NCI-H1092 treated with DMSO at 0.1 percent for 48 hours (cell line): ENCODE measurements at places on chromosomes 16 and 17.

DNA sequence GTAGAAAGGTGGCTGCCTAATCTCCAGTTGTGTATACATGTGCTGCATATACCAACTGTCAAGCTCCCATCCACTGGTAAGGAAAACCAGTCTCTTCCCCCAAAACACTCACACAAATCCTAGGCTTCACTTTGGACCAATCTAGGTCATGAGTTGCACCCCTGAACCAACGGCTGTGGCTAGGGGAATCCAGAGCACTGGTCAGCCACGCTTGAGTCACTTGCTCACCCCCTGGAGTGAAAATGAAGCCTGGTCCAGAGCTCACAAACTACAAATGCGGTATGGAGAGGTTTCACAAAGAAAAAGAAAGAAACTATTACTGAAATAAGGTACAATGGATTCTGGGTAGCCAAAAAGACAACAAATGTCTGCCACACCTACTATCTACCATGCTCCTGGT lies 66.1 kb upstream of the NLK start:
- no peak for DNase-seq

DNA sequence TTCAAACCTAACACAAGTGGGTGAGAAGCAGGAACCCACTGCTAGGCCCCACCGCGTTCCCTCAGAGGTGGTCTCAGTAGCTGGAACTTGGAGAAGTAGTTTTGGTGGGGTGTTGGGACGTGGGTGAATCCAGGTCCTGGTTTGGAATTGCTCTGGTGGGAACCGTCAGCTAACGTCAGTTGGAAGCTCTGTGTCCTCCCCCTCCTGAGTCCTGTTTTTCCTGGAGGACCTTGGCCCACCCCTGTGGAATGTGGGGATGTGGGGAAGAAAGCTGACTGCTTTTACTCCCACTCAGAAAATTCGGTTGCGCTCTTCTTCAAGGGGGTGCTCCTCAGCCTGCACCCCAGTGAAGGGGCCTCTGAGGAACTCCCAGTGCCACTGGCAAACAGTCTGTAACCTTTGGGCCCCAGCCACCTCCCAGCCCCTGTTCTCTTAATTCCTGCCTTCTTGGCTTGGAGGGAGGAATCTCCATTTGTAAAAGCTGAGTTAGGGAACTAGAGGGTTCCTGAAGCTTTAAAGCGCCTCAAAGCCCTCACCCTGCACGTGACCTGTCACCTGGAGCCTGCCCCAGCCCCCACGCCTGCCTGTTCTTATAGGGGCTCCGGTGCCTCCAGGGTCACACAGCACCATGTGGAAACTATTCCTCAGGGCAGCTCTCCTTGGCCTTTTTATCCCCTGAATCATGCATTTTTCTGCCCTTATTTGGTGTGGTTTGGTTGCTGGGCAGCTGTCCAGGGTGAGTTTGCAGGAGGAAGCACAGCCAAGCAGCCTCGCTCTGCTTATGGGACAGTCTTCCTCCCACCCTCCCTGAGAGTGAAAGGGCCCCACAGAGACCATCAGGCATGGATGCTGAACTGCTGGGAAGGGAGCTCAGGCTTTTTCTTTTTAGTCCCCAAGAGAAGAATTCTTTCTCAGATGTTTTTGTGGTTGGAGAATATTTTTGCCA lies 16.2 kb upstream of the NAGLU start:
- no peak for DNase-seq

DNA sequence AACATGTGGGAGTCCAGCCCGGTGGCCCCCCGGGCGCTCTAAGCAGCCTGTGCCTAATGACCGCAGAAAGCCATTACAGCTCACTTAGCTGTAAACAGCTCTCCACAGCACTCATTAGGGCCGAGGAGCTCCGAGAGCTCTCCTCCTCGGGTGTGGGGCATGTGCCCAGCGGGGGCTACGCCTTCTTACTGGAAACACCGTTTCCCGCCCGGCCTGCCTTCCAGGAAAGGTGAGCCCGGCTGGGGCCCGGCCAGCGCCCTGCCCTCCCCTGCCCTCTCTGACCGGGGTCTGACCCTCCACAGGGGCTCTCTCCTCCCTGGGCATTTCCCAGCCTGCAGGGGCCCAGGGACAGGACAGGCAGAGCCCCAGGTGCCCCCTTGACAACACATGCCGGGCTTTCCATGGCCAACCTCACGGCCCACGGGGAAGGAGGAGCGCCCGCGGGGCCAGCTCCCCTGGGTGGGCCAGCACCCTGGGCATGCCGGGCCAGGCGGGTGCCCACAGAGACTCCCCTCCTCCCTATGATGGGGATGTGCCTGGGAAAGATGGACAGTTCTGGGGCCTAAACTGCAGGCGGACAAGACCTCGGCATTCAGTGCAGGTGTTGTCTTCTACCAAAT lies 72.6 kb downstream of the SDK2 start:
- DNase-seq, result no peak

- no peak for DNase-seq
Measured at GRCh38 chr16:54447576-54448440, 161.2 kb upstream of the IRX3 start.

DNA sequence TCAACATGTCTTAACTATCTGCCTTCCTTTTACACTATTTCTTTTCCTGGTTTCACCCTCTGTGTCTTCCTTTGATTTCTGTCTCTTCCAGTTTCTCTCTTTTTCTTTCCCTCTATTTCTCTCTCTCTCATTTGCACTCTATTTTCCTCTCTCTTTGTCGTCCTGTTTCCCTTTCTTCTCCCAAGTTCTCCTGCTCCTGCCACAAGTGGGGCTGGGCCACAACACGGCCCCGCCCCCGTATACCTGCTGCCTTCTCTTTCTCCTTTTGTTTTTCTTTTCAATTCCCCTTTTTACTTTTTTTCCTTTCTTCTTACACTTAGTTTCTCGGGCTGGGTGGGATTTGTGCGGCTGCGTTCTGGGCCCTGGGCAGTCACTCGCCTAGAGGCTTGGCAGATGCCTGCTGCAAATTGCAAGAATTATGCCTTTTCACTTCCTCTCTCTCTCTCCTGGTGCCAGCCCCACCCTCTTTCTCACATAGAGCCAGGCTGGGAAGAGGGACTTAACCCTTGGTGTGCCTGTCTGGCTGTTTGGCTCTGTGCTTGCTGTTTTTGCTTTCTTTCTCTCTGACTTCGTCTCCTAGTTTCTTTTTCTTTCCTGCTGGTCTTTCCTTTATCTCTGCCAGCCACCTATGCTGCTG lies 2139.4 kb downstream of the TP53TG3F start:
- DNase-seq, result no peak

DNA sequence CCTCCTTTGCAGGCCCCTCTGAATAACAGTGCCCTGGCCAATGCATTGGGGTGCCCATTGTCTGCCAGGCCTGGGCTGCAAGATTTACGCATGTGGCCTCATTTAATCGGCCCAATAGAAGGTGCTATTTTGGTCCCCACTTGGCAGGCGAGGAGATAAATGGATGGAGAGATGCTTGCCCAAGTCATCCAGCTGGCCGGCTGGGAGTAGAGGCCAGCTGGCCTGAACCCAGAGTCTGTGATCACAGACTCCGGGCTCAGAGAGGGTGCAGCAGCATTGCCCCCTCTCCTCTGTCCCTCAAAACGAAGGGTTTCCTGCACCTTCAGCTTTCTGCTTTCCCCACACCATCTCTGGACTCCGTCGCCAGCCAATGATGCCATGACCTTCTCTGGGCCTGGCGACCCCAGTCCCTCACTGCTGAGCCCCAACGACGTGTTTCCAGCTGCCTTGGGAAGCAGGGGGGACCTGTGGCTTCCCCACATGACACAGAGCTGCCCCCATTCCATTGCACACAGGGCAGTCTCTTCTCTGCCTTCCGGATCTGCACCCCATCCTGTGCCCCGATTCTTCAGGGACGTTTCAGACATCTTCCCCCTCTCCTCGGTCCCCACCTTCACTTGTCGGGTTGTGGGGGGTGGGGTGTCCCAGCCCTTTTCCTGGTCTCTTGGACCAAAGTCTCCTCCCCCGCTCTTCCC lies 3.5 kb upstream of the ADGRG1 start:
- peak; percentile 14 for DNase-seq

- peak; percentile 71 for DNase-seq
Measured at GRCh38 chr17:13212860-13213259, 195.0 kb upstream of the ELAC2 start.
